ENCODE measurements at places on chromosomes 11 and 22.

GRCh38 chr11:60513496-60514460 is 1.4 kb upstream of the MS4A13 start:
- no peak for DNase-seq

- no peak for DNase-seq
Observed at GRCh38 chr22:44217346-44217745, 36.6 kb downstream of the PARVG start.

- no peak for DNase-seq
Observed at GRCh38 chr11:3944198-3944597, 88.7 kb downstream of the STIM1 start.

DNA sequence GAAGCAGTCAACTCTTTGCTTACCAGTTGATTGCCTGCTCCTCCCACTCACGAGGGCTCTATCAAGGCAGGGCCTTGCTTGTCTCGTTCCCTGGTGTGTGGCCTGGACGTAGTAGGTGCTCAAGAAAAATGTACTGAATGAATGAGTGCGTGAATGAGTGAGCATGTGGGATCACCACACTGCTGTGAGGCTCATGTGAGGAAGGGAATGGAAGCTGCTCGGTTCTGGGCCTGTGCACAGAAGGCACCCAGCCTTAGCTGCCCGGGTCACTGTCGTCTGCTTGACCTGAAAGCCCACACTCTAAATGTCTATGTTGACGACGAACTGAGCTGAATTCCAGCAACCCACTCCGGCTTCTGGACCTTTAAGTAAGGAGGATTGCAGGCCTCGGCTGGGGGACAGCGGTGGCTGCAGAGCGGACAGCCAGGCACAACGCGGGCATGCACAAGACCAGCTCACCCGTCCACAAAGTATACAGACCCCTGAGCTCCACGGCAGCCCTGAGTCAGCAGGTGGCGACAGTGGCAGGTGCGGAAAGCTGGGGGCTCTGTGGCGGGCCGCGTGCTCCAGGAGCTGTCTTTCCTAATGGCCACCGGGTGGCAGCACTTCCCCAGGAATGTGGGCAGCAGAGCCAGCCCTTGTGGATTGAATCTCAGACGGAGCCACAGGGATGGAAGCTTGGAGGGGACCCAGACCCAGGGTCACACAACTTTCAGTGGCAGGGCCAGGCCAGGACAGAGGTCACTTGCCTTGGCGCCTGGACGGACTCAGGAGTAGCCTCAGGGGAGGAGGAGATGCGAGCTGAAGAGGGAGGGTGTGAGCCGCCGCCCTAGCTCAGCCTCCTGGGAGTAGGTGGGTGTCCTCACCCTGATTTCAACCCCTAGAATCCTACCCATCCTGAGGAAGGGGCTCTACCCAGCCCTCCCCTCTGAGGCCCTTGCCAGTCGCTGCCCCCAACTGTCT is 5.0 kb upstream of the PICK1 start:
- no peak for DNase-seq

DNA sequence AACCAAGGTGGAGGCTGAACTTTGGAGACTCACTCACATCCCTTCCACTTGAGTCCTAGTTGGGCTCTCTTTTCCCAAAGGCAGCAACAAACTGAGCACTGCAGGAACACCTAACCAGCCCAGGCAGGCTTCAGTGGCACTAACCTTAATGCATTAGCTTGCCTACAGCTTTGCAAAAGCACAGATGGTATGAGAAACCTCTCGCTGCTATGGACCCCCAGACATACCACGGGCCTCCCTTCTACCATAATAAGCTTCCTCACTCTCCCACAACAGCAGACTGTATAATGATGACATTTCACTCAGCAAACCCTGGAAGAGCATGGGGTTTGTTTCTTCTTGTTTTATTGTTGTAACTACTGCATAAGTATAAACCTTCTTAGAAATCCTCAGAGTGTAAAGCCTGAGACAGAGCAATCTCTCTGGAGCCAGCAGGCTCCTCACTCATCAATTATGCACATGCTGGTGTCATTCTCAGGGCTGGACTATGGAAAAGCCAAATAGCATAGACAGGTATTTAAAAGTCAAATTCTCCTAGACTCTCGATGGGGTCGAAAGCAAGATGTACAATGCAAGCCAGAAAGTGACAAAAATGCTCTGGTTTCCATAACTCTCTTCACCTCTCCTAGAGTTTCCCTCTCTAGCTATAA is 167.6 kb downstream of the NXPE2 start:
- no peak for DNase-seq

DNA sequence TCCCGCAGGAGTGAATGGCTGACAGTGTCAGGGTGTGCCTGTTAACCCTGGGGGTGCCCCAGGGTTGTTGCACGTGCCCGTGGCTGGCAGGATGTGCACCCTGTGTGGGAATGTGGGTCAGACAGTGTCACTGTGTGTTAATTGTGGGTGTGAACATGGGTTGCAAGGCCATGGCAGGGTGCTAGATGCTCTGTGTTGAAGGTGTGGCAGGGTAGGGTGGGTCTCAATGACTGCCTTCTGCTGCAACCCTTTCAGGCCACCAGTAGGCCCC is 8.3 kb downstream of the RIN1 start:
- DNase-seq, result no peak

GRCh38 chr11:36142879-36143278 is 146.3 kb downstream of the COMMD9 start:
- DNase-seq, result no peak

GRCh38 chr11:86636275-86636674 is 36.1 kb downstream of the ME3 start:
- DNase-seq, result no peak

- DNase-seq, result no peak
Observed at GRCh38 chr11:69969890-69970784, 108.0 kb upstream of the ANO1 start.

- no peak for DNase-seq
Observed at GRCh38 chr22:35292786-35293185, 6.9 kb upstream of the TOM1 start.

- no peak for DNase-seq
Observed at GRCh38 chr11:6745465-6746015, 26.2 kb downstream of the OR2AG2 start.

- DNase-seq, result no peak
Observed at GRCh38 chr11:105081412-105082150, 36.4 kb upstream of the CARD16 start.

GRCh38 chr11:75151346-75152047 is 590 bp downstream of the SLCO2B1 start:
- DNase-seq, result no peak

DNA sequence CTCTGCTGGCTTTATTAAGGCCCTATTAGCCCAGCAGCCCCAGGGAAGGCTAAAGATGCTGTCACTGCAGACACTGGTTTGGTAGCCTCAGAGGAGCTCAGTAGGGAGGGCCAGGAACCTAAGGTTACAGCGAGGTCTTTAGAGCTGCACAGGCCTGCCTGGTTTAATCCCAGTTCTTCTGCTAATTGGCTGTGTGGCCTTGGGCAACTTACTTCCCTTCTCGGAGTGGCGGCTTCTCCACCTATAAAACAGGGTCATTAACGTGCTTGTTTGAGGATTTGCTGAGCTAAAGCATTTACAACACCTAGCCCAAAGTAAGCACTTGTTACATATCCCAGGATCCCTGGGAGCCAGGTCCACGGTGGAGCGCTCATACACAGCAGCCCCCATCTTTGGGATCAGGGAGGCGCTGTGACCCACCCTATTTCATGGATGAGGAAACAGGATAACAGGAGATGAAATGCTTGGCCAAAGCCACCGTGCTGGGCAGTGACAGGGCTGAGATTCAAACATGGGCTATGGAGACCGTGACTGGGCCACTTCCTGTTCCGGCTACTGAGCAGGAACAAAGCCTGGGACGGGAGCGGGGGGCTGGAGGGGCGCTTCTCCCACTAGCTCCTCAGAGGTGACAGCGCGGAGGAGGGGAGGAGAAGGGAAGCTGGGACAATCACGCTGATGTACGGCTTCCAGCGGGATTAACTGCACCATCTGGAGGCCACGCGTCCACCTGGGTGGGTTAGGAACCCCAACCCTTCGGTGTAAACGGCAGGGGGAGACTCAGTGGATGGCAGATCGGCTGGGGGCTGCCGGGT is 61.5 kb downstream of the IGLL1 start:
- DNase-seq, result no peak

- no peak for DNase-seq
Observed at GRCh38 chr22:25212337-25212736, 7.1 kb upstream of the CRYBB2 start.

All from vagina (tissue), 2 donors.